ENCODE measurements at places on chromosomes 11 and 22. TPM values are rescaled to one million over a fixed set of nuclear protein-coding genes. Genes with fewer than 3 reads are reported as not detected.
A peak's percentile ranks its signal among the peaks of the same experiment; 100 is the strongest.

GRCh38 chr11:19576054-19576453 lies 136.6 kb upstream of the NAV2 start:
- H3K36me3 ChIP-seq = no peaks in the 10 kb centered on the region
- H3K27me3 ChIP-seq = peaks cover 1% of the 10 kb centered on the region
- no peaks in the 10 kb centered on the region for H3K4me1 ChIP-seq
- H3K4me3 ChIP-seq = no peak overlapping the region
- no peak overlapping the region for H3K27ac ChIP-seq

The OR51B2 gene
- total RNA-seq = not detected

DNA sequence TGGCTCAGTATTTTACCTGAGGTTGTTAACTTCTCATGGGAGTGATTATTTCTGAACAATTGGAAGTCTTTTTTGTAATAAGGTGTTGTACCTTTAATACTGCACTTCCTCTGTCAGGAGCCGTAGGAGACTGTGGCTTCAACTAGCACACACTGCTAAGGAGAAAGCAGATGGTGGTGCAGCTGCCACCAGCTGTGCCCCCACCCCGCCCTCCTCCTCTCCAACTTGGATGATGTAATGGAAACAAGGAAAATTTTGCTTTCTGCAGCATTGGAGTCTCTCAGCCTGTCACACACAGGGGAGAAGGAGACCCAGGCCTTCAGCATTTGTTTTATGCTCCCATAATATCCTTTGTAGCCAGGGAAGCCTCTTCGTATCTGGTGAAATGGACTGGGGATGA lies 91.2 kb downstream of the TEAD1 start:
- no peaks in the 10 kb centered on the region for H3K27me3 ChIP-seq
- DNase-seq = no peak
- H3K27ac ChIP-seq = no peak overlapping the region
- H3K4me1 ChIP-seq = peaks cover 37% of the 10 kb centered on the region

DNA sequence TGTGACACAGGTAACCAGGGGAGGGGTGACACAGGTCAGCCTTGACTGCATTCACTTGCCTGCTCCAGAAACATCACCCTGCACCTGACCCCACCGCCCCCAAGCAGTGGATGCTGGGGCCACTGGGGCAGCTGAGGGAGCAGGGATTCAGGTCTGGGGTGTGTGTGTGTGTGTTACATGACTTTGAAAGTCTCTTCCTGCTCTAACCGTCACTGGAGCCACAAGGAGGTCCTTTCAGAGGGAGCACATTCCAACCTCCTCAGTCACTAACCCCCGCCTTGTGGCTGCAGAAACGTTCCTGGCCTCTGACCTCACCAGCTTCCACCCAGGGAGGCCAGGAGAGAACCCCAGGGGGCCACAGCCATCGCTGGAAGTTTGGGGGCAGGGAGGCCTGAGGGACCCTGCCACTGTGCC lies 2.9 kb upstream of the FOSL1 start:
- no peaks in the 10 kb centered on the region for H3K36me3 ChIP-seq
- H3K4me3 ChIP-seq = peak overlapping the region; percentile 27
- H3K27me3 ChIP-seq = no peaks in the 10 kb centered on the region
- H3K27ac ChIP-seq = no peak overlapping the region
- H3K4me1 ChIP-seq = peaks cover 46% of the 10 kb centered on the region

- 0 out of 3 replicates have a peak, but pooled peaks cover 3% of the 10 kb centered on the region for H3K27me3 ChIP-seq
- peak; percentile 5 for DNase-seq
- no peak overlapping the region for H3K4me3 ChIP-seq
- H3K4me1 ChIP-seq = no peaks in the 10 kb centered on the region
- no peak overlapping the region for H3K27ac ChIP-seq
- H3K36me3 ChIP-seq = no peaks in the 10 kb centered on the region
Measured at GRCh38 chr11:14184028-14184940, 174.7 kb downstream of the RRAS2 start.

DNA sequence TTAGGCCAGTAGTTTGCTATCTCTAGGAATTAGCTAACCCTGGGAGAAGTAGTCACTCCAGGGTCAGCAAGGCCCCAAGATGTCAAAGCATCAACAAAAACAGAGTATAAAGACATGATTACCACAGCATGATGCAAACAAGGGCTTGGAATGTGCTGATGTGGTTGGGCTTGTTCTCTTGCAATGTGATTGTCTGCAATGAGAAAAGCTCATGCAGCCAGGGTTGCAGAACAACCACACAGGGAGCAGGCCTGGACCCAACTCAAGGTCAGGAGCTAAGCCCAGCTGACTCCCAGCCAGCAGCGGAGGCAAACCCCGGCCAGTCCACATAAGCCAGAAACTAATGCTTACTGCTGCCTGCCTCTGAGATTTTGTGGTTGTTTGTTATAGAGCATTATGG lies 132.4 kb upstream of the ZC3H12C start:
- no peak overlapping the region for H3K4me3 ChIP-seq
- H3K4me1 ChIP-seq = no peaks in the 10 kb centered on the region
- H3K36me3 ChIP-seq = no peaks in the 10 kb centered on the region
- H3K27ac ChIP-seq = no peak overlapping the region
- H3K27me3 ChIP-seq = no peaks in the 10 kb centered on the region
- DNase-seq = no peak

The GLYATL2 gene
- not detected for total RNA-seq

DNA sequence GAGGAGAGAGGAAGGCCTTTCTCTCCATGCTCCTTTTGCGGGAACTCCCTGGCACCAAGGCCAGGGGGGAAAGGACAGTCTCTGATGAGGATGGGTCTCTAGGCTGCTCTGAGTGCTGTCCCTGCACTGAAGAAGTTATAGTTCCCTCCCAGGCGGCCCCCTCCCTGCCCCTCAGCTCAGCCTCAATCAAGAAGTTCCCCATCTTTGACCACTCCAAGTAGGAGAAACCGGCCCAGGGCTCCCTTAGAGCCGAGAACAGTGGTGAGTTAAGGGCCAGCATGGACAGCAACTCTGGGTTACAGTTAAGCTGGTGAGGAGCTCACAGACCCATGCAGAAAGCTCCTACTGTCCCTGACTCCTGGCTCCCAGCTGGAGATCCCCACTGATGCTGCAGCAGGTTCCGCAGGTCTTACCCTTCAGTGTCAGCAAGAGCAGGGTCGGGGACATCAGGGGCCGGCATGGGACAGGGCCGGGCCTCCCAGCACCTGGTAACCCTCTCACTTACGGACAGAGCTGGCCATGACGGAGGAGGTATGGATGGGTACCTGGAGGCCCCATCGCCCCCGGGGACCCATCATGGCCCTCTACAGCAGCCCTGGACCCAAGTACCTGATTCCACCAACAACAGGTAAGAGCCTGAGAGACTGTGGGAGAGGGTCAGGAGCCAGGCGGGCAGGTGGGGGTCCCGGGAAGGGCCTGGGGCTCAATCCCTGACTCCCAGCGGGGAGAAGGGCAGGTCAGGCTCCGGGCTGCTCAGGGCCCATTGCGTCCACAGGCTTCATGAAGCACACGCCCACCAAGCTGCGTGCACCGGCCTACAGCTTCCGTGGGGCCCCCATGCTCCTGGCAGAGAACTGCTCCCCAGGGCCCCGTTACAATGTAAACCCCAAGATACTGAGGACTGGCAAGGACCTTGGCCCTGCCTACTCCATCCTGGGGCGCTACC lies 4.2 kb downstream of the SCGB1C1 start:
- peaks cover 1% of the 10 kb centered on the region for H3K27me3 ChIP-seq
- 0 out of 2 replicates have a peak, but pooled peaks cover 5% of the 10 kb centered on the region for H3K4me1 ChIP-seq
- DNase-seq = no peak
- no peak overlapping the region for H3K4me3 ChIP-seq

- no peak overlapping the region for H3K27ac ChIP-seq
- no peaks in the 10 kb centered on the region for H3K27me3 ChIP-seq
Measured at GRCh38 chr11:87127101-87127500, 89.4 kb downstream of the TMEM135 start.

DNA sequence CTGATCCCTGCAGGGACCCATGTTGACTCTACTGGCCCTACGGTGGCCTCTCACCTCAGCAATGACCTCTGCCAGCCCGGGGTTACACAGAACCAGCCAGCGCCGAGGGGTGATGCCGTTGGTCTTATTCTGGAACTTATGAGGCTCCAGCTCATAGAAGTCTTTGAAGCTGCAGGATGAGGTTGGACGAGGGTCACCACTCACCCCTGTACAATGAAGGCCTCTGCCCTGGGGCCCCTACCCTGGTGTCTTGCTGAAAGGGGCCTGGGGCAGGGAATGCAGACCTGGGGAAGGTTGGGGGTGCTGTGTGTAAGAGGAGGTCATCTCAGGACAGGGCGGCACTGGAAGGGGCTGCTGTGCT lies 6.8 kb downstream of the PYGM start:
- H3K4me1 ChIP-seq = peaks cover 24% of the 10 kb centered on the region
- H3K36me3 ChIP-seq = no peaks in the 10 kb centered on the region
- H3K4me3 ChIP-seq = no peak overlapping the region
- peaks cover 15% of the 10 kb centered on the region for H3K27me3 ChIP-seq
- DNase-seq = no peak

- no peak overlapping the region for H3K27ac ChIP-seq
- DNase-seq = no peak
- no peak overlapping the region for H3K4me3 ChIP-seq
- H3K27me3 ChIP-seq = no peaks in the 10 kb centered on the region
- no peaks in the 10 kb centered on the region for H3K36me3 ChIP-seq
Measured at GRCh38 chr11:103544874-103545273, 435.6 kb downstream of the DYNC2H1 start.

GRCh38 chr11:2302306-2302895 lies 588 bp downstream of the TSPAN32 start:
- peaks cover 2% of the 10 kb centered on the region for H3K27me3 ChIP-seq
- no peak overlapping the region for H3K27ac ChIP-seq
- peaks cover 24% of the 10 kb centered on the region for H3K4me1 ChIP-seq

The NCR3LG1 gene
- 16.9 TPM for total RNA-seq

The DAGLA gene
- 3.9 TPM for total RNA-seq

GRCh38 chr22:26065847-26066246 lies 103.4 kb upstream of the SEZ6L start:
- no peaks in the 10 kb centered on the region for H3K27me3 ChIP-seq
- H3K4me1 ChIP-seq = no peaks in the 10 kb centered on the region
- H3K4me3 ChIP-seq = no peak overlapping the region
- no peaks in the 10 kb centered on the region for H3K36me3 ChIP-seq

DNA sequence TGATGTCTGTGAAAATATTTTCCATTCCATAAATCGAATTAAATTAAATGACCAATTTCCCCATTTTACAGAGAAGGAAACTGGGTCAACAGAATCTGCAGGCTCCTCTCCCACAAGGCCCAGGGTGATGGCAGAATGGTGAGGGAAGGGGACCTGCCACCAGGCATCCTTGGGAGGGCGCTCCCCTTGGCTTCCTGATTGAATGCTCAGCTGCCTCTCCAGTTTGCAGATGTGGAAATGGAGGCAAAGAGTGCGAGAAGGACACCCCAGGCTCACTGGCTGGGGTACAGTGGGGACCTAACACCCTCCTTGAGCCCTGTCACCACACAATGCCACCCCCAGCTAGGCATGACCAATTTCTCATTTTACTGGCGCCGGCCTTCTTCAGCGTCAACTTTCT lies 28.5 kb upstream of the CSNK1E start:
- H3K27me3 ChIP-seq = peaks cover 11% of the 10 kb centered on the region
- no peak overlapping the region for H3K27ac ChIP-seq
- H3K4me1 ChIP-seq = peaks cover 60% of the 10 kb centered on the region
- H3K36me3 ChIP-seq = no peaks in the 10 kb centered on the region
- no peak for DNase-seq

DNA sequence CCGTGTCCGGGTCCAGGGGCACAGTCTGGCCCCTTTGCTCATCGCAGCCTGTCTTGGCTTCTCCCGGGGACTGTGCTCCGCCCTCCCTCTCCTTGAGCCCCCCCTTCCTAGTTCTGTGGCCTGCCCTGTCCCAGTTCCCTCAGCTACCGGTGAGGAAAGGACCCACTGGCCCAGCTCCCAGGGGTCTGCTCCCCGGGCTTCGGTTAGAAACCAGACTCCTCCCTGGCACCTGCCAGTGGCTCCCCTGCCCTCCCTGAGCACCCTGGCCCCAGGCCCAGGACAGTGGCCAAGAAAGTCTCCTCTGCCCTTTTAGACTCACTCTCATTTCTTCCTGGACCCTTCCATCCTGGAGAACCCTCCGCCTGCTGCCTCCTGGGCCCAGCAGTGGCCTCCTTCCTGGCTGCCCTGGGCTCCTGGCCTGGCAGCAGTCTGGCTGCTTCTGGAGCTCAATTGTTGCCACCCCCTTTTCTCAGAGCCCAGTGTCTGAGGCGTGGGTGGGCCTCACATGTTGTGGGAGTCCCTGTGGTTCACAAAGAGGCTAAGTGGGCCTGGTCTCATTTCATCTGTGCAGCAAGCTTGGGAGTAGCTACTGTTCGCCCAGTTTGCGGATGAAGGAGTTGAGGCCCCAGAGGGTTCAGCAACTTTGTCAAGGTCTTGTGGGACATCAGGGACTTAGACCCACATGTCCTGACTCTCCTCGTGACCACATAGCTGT lies 12.6 kb downstream of the PRDM11 start:
- no peak overlapping the region for H3K4me3 ChIP-seq
- H3K36me3 ChIP-seq = no peaks in the 10 kb centered on the region
- H3K27me3 ChIP-seq = no peaks in the 10 kb centered on the region
- peaks cover 46% of the 10 kb centered on the region for H3K4me1 ChIP-seq
- no peak for DNase-seq

DNA sequence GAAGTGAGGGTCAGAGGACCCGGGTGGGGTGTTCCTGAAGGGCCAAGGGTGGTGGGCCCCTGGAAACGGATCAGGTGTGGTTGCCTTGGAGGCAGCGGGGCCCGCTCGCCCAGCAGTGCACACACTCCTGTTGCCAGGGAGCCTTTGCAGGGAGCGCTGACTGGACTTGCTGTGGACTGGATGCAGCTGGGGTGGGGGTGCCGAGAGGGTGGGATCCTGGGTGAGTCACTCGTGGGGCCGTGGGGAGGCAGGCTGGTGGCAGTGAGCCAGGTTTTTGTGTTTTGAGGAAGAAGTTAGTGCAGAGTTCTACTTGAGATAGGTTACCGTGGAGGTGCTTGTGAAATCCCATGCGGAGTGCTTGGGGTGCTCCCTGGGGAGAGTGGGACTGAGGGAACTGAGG lies 1.3 kb downstream of the MRPL23 start:
- no peaks in the 10 kb centered on the region for H3K36me3 ChIP-seq
- DNase-seq = no peak
- no peak overlapping the region for H3K27ac ChIP-seq

GRCh38 chr11:10298342-10298741 lies 4.3 kb upstream of the SBF2 start:
- no peaks in the 10 kb centered on the region for H3K36me3 ChIP-seq
- H3K4me3 ChIP-seq = no peak overlapping the region
- H3K27ac ChIP-seq = no peak overlapping the region
- no peaks in the 10 kb centered on the region for H3K27me3 ChIP-seq
- H3K4me1 ChIP-seq = peaks cover 30% of the 10 kb centered on the region

GRCh38 chr11:47099214-47099917 lies 77.3 kb downstream of the ARFGAP2 start:
- peaks cover 39% of the 10 kb centered on the region for H3K4me1 ChIP-seq
- H3K36me3 ChIP-seq = no peaks in the 10 kb centered on the region
- H3K27me3 ChIP-seq = no peaks in the 10 kb centered on the region
- no peak overlapping the region for H3K4me3 ChIP-seq
- peak; percentile 76 for DNase-seq
- no peak overlapping the region for H3K27ac ChIP-seq

- DNase-seq = no peak
- peaks cover 83% of the 10 kb centered on the region for H3K4me1 ChIP-seq
- H3K27me3 ChIP-seq = no peaks in the 10 kb centered on the region
- peak overlapping the region; percentile 24 for H3K27ac ChIP-seq
Measured at GRCh38 chr11:129996113-129996870, 6.3 kb downstream of the PRDM10 start.

Measured in HepG2 (cell line).